ENCODE measurements at places on chromosomes 16 and 17.

- no peak for DNase-seq
Observed at GRCh38 chr16:920717-921116, 50.1 kb downstream of the LMF1 start.

- DNase-seq, result no peak
Observed at GRCh38 chr16:68155425-68155824, 70.3 kb downstream of the NFATC3 start.

DNA sequence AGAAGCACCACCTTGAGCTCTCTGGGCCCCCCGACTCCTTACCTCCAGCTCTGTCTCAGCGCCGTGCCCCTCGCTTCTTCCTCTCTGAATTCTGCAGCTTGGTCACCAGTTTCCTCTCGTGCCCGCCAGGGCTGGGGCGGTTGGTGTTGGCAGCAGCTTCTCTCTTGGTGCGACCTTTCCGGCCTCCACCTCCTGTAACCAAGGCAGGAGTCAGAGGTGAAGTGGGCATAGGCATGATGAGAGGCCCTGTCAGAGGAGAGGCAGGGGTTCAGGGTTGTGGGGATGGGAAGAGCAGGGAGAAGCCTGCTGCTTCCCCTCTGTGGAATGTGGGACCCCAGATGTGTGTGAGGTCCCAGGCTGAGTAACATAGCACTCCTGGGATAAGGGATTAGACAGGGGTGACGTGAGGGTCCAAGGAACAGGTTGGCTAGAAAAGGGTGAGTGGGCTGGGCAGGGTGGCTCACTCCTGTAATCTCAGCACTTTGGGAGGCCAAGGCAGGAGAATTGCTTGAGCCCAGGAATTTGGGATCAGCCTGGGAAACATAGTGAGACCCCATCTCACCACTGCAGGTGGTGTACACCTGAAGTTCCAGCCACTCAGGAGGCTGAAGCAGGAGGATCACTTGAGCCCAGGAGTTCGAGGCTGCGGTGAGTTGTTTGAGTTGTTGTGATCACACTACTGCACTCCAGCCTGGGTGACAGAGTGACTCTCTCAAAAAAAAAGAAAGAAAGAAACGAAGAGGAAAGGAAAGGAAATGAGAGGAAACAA, 626 bp downstream of the NUPR1 start:
- DNase-seq, result no peak

GRCh38 chr16:50272687-50273381, 6.5 kb downstream of the ADCY7 start:
- no peak for DNase-seq
